ENCODE measurements at places on chromosomes 4 and X.

- DNase-seq, result no peak
These were observed 181.7 kb downstream of the MAML3 start for GRCh38 chr4:139972305-139972704.

DNA sequence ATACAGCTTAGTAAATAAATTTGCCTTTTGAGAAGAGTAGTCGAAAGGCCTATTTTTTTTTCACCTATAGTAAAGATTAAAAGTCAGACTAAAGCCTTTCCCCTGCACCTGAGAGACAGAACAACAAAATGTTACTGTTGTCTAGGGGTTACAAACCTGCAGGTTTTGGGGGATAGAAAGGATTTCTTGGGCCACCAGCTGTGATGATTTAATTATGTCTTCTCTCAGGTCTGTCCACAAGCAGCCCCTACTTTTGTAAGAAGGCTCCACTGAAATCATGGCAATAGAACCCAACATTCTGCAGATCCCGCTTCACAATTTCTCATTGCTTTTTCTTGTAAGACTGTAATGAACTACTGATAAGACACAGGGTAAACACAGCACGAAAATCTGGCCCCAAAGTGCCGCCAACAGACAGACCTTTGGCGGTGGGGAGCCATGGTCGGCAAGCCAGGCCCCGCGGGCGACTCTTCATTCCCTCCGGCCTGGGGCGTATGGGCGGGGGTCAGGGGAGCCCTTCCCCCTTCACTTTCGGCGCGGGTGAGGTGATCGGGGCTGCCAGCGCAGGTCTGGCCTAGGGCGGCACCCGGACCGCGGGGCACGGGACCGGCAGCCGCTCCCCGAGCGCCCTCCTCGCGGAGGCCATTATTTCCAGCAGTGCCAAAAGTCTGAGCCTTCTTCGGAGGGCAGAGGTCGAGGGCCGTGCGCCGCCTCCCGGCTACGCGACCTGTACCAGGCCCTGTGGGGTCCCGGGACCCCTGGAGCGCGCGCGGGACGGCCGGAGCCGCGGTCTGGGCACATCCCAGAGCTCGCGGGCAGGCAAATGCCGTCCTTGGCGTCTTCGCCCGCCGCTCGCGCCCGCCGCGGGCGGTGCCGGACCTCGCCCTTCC lies 812 bp upstream of the KDM6A start:
- peak; percentile 42 for DNase-seq

DNA sequence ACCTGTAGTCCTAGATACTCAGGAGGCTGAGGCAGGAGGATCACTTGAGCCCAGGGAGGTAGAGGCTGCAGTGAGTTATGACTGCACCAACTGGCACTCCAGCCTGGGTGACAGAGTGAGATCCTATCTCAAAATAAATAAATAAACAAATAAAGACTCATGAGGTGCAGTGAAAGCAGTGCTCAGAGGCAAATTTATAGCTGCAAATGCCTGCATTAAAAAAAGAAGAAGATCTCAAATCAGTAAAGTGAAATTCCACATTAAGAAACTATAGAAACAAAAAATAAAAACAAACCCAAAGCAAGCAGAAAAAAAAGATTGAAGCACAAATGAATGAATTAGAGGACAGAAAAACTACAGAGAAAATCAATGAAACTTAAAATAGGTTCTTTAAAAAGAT lies 22.5 kb upstream of the HSD17B13 start:
- DNase-seq, result no peak

- DNase-seq, result no peak
These were observed 93.0 kb upstream of the PRKG2 start for GRCh38 chr4:81307991-81308390.

- DNase-seq, result no peak
These were observed 580.6 kb downstream of the TRIML1 start for GRCh38 chr4:188719794-188720193.

- DNase-seq, result no peak
These were observed 30.2 kb downstream of the SORCS2 start for GRCh38 chr4:7222521-7222920.

DNA sequence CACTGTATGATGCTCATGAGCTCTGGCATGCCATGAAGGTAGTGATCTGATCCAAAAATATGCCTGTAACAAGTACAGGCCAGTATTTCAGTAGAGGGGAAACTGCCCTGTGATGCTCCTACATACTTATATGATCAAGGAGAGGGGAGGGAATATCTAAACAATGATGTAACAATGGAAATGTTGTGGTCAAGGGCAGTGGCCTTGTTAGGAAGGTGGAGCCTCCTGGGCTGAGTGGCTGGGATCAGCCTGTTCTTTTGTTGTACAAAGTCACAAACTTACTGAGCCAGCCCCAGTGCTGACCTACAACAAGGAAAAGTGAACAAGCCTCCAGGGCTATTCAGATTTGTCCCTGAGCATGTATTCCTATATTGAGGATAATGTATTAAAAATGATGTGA lies 70.3 kb downstream of the ANXA10 start:
- peak; percentile 11 for DNase-seq

DNA sequence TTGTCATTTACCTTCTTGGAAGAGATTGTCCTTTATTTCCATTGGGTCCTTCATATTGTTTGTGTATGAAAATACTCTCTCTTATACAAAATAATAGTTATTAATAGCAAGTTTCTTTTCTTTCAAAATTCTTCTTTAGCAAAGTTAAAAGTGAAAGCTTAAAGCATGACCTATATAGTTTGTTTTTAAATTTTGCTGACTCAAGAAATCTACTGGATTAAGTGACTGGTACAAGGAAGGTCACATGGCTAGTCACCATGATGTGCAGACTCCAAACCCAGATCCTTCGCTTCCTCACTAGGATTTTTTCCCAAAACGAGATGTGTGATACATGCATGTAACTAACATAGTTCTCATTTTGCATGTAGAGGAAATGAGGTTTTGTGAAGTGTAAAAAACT lies 322.7 kb downstream of the FRMPD4 start:
- DNase-seq, result no peak

GRCh38 chr4:26287756-26288155 lies 33.1 kb upstream of the RBPJ start:
- DNase-seq, result no peak

DNA sequence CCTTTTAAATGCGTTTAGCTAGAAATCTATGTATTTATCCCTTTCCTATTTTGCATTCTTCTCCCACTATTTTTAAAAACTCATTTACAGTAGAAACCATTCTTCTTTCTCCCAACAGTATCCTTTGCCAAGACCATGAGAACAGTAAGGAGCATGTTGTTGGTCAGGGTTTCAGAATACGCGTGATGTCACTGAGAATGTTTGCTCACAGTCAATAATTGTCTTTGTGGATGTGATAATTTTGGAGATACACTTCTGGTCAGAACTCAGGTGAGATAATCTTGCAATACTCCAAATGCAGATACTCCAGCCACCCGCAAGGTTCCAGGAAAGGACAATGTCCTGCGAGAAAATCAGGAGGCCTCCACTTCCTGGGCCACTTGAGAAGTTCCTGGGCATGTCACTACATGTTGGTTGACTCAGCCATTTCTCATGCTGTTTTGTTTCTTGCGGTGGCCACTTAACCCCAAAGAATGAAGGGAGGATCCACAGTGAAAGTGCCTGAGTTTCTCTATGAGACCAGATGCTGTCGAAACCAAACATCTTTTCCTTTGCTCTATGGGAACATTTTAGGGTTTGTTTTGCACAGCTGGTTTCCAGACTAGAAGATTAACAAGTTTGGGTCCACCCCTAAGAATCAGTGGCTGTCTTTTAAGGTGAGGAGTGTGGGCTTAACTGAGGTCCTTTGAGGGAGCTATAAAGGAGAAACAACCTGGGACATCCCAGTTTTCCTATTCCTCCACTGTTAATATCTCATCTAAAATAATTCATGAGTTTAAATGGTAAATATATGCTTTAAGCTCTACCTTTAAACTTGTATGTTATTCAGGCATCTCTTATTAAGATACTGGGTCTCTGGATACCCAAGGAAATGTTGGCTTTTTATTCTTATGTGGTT lies 116.0 kb downstream of the SOWAHB start:
- peak; percentile 28 for DNase-seq

DNA sequence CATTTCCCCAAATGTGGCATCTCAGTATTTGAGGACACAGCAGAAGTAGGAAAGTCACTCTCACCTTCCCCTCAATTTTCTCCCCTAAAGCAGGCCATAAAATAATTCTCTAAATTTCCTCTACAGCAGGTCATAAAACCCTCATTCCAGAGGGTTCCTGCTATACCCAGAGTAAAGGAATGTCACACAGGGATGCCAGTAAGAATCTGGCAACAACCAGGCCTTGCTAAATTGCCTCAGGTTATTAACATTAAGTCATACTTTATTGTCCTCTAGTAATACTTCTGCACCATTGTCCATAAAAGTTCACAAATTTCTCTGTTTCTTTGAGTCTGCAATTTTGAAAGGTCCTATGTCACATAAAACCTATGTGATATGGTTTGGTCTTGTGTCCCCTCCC lies 685.7 kb upstream of the SLIT2 start:
- no peak for DNase-seq

DNA sequence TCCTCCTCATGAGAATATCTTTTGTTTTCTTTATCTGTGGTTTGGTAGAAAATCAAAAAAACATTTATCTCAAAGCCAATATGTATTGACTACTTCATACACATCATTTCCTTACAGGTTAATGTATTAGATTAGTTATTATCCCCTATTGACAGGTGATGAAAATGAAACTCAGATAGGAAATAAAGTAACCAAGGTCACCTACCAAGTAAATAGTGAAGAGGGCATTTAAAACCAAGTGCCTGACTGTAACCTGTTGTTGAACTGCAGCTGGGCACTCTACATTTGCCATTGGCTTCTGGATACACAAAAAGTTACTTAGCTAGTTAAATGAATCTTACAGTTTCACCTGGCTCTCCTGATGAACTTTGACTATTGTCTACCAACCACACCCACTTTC lies 41.4 kb upstream of the CTSO start:
- DNase-seq, result no peak

DNA sequence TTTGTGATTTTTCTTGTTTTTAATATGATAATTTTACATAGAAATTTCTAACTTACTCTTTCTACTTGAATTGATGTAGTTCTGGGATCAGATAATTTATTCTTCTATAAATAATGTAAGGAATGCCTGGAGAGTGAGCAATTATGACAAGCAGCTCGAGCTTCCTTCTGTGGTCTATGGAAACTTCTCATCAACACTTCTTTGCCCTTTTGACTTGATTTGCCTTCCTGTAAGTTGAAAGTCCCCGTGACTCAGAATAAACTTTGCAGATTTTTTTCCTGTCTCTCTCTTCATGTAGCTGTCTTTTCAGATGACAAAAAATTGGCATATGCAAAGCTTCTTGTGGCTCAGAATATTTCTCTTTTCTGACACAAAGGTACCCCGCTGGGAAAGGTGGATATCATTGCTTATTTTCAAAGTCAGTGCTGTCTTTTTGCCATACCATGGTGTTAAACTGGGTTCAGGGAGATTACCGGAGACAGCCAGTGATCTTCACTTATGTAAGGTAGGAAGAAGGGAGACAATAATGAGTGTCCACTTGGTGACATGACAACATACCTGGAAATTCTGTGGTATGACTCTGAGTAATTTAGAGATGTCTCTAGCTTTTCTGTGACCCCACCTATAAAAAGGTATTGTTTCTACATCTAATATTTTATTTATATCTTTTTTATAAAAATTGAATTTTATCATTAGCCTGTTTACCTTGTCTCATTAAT lies 278.6 kb upstream of the GNPDA2 start:
- DNase-seq, result no peak

GRCh38 chr4:39369301-39369700 lies 3.1 kb upstream of the RFC1 start:
- DNase-seq, result no peak

DNA sequence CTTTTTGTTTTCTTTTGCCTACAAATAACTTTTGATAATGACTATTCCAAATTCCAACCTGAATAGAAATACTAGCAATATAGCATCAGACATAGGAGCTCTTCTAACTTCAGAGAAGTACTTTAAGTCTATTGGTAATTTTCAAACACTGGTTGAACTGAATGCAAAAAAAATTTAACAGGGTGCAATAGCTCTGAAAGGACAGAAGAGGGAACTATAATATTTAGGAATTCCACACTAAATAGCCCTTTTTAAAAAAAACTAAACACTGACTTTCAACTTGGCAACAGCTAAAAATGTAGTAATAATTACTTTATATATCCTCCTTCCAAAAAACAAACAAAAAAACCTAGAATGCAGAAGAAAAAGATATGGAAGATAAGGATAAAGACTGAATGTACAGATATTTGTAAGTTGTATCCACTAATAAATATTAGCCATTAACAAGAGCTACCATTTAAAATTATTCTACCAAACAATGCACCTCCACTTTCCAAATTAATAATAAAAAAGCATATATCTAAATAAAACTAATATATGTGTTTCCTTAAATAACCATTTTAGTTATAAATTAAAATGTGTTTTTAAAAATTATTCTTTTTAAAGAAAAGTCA lies 81.4 kb downstream of the FBXW7 start:
- peak; percentile 22 for DNase-seq

GRCh38 chrX:54357414-54358377 lies at the start of gene WNK3:
WNK3 (minus strand) TSS chrX:54358046.
- peak; percentile 79 for DNase-seq

GRCh38 chr4:39279416-39279815 lies 86.7 kb downstream of the RFC1 start:
- no peak for DNase-seq

GRCh38 chrX:38796946-38797345 lies 4.3 kb upstream of the MID1IP1 start:
- DNase-seq, result no peak

DNA sequence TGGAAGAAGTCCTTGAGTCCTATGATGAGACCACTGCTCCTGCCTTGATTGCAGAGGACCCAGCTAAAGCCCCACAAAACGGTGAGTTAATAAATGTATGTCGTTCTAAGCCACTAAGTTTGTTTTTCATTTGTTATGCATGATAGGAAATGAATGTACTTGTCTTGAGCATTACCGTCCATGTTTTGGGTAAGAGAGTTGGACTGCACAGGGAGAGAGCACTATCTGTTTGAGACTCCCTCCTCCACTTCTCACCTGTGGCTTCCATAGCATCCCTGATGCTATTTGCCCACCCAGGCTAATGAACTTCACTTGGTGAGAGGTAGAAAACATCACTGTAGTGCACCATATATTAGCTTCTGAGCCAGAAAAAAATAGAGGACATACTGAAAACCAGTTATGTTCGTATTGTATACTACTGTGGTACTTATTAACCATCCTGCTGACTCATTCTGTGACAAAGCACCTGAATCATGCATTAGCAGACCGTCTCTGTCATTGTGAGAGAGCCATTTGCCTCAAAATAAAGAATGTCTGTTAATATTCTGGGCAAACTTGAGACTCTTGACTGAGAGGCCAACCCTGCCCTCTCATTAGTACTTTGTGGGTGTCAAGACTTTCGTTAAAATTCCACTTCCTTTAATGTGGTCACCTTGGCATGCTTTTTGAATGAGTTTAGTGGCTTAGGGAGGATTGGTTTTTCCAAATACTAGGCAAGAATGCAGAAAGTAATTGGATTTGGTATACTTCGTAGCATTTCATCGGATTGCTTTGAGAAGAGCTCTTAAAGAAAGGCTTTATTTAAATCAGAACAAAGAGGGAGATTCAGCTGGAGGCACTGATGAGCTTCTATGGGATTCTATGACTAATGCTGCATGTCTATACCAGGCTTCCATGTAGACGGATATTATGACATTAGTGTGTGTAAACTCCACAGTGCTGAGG lies 99.3 kb upstream of the GRPR start:
- no peak for DNase-seq

- no peak for DNase-seq
These were observed 2.0 kb downstream of the ANXA3 start for GRCh38 chr4:78553529-78554060.

GRCh38 chr4:148114436-148114835 lies 327.8 kb downstream of the NR3C2 start:
- DNase-seq, result no peak

Data from iPS-NIHi11 (cell line).